ENCODE measurements at places on chromosomes 1 and 21.

GRCh38 chr1:61138921-61139774 is 56.8 kb downstream of the NFIA start:
- DNase-seq, result no peak

DNA sequence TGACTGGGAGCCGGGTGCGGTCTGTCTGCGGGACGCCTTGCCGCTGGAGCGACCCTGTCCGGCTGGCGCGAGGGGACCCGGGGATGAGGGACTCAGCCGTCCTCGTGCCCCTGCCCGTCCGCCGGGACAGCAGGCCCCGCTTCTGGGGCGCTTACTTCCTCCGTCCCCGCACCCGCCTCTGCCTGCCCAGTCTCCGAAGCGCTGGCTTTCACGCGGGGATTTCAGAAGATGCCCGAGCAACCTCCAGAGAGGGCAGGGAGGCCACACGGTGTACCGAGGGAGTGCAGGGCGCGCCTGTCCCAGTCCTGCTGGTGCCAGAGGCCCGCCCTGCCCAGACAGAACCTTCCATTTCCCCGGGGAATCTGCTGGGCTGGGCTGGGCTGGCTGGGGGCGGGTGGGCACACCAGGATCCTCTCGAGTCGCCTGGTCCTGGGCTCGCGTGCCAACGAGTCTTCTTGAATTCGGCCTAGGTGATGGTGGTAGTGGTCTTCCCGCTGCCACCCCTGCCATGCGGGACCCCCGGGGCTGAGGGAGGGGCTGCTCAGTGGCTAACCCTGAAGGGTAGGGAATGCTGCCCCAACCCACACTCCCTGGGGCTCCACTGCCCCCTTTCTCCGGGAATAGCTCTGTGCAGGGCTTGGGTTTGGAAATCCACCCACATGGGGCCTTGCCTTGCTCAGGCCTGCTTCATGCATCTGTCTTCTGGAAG is 2.5 kb upstream of the TRPM2 start:
- no peak for DNase-seq

- DNase-seq, result no peak
Observed at GRCh38 chr1:36516372-36517010, 33.8 kb upstream of the CSF3R start.

GRCh38 chr1:6638226-6638625 is 13.6 kb downstream of the THAP3 start:
- DNase-seq, result no peak

DNA sequence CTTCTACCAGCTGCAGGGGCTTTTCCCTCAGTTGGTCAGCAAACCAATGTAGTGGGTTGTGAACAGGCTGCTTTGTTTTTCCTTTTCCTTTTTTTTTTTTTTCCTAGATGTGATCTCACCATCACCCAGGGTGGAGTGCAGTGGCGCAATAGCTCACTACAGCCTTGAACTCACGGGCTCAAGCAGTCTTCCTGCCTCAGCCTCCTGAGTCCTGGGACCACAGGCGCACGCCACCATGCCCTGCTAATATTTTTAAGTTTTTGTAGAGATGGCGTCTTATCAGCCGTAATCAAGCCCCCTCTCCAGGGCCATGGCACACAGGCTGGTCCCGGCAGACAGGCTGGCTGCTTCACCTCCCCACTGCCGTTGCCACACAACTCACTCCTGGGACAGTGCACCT is 3.4 kb upstream of the TRIM11 start:
- DNase-seq, result no peak

- no peak for DNase-seq
Observed at GRCh38 chr1:29809446-29810120, 573.3 kb downstream of the PTPRU start.

DNA sequence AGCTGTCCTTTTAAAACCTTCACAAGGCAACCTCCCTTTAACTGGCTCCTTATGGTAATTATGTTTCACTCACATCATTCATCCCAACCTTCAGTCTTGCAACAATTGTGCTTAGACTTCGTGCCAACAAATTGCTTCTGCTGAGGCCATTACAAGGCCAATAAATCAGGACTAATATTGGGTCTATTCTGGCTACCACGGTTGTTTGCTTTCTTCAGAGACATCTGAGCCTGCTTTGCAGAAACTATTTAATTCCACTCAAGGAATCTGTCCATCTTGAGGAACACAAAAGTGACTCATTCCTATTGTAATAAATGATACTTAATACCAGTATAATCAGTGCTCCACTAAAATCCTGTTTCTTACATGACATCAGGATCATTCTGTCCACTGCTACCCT is 2.6 kb upstream of the GSTM4 start:
- DNase-seq, result no peak

DNA sequence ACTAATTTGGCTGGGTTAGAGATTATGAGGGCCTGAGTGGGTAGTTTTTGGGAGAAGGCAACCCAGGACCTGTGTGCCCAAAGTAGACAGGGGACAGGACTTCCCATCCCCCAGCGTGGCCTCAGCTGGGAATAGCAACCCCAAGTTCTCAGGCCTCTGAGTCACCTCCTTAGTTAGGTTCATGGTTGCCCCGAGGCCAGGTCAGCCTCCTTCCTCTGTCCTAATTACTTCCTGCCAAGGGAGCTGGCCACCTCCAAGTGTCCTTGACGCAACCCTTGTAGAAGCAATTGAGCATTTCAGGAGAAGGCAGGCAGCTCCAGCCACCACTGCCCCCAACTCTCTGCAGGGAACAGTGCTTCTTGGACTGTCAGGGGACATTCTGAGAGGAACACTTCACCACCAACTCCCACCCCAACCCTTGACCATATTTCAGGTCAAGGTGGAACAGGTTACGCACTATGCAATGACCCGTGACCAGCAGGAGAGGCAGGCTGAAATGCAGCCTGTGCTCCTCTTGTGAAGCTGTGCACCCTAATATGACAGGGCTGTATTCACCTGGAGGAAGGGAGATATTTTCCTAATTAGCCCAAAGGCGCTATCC is 5.1 kb upstream of the NT5C1A start:
- DNase-seq, result no peak

GRCh38 chr1:175118375-175119367 is 51.0 kb downstream of the TNN start:
- DNase-seq, result no peak

- no peak for DNase-seq
Observed at GRCh38 chr1:211267204-211267857, 8.2 kb downstream of the RCOR3 start.

DNA sequence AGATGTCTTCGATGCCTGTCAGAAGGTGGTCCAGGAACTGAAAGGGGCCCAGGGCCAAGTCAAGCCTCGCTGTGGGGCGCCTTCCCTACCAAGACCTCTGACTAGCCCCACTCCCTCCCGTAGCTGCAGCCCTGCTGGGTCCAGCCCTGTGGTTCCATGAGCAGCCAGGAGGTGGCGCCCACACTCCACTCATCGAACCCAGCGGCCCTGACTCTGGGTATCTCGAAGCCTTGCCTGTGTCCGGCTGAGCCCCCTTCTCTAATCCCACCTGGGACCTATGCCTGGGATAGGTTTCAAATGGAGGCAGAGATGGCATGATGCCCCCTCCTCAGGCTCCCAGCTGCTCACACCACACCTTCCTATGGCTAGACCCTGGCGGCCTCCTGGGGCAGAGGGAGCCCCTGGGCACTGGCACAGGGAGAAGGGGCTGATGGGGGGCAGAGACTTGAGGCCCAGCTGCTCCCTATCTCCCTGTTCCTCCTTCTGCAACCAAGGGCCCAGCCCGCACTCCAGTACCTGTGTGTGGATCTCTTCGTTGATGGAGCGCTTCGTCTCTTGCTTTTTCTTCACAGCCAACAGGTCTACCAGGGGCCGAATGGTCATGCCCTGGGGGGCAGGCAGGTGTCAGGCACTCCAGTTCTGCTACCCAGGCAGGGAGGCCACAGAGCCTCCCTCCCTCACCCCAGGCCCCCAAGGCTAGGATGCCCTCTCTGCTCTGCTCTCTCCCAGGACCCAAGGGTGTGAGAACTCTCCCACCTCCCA is 52.0 kb downstream of the SLC9A1 start:
- no peak for DNase-seq

DNA sequence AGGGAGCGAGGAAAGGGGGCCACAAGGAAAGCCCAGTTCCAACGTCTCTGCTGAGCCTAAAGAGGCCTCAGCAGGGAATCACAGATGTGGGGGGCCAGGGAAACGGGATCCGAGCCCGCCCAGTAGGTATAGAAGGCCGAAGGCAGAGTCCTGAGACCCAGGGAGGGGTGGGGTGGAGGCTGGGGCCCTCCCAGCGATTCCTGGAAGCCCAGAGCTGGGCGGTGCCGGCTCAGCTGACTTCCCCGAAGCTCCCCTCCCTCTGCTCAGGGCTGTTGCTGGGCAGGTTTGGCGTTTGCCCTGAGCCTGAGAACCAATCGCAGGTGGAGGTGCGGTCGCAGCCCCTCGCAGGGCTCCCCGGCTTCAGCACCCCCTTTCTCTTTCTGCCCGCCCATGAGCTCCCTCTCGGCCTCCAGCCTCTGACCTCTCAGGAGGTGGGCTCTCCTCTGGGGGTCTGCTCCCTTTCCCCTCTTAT is 12.8 kb downstream of the ADAMTSL4 start:
- peak; percentile 69 for DNase-seq

GRCh38 chr21:17428484-17428869 is 84.4 kb upstream of the CXADR start:
- DNase-seq, result no peak

DNA sequence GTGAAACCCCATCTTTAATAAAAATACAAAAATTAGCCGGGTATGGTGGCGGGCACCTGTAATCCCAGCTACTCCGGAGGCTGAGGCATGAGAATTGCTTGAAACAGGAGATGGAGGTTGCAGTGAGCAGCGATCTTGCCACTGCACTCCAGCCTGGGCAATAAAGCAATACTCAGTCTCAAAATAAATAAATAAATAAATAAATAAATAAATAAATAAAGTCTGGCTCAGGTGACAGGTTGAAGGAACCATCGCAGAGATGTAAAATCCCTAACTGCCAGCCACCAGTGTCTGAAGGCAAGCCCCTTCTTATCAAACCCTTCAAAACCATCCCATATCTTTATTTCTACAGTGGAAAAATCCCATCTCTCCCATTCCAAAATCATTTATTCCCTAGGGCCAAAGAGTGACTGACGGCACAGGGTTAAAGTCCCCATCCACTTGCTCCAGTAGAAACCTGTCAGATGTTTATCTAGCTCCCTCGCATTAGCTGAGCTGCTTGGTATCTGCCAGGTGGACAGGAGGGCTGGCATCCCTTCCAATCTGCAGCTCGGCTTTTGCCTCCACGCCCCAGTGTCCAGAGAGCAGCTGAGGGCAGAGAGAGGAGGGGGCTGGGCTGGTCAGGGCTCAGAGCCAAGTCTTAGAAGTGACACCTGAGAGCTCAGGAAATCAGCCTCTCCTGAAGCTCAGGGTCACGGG is 5.0 kb downstream of the CSRP1 start:
- no peak for DNase-seq

DNA sequence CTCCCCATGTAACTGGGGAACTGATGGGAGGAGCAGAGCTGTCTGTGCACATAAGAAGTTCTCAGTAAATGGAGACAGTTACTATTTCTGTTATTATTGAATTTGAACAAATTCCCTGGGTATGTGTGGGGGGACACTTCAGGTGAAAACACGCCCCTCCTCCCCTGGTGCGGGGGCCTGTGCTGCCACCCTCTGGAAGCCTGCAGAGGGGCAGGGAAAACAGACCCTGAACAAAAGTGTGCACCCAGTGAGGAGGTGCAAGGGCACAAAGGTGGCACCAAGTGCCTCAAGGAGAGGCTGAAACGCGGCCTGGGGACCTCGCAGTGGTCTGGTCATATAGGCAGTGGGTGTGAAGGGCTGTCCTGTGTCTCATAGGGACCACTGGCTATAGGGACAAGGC is 18.2 kb upstream of the NADK start:
- no peak for DNase-seq

GRCh38 chr1:156097499-156098178 is 15.4 kb upstream of the MEX3A start:
- no peak for DNase-seq

GRCh38 chr21:42837421-42838211 is 41.7 kb downstream of the WDR4 start:
- DNase-seq, result no peak

GRCh38 chr21:45129189-45129923 is 55.0 kb downstream of the ADARB1 start:
- no peak for DNase-seq

GRCh38 chr1:22380024-22380785 is 71.4 kb upstream of the ZBTB40 start:
- DNase-seq, result no peak

DNA sequence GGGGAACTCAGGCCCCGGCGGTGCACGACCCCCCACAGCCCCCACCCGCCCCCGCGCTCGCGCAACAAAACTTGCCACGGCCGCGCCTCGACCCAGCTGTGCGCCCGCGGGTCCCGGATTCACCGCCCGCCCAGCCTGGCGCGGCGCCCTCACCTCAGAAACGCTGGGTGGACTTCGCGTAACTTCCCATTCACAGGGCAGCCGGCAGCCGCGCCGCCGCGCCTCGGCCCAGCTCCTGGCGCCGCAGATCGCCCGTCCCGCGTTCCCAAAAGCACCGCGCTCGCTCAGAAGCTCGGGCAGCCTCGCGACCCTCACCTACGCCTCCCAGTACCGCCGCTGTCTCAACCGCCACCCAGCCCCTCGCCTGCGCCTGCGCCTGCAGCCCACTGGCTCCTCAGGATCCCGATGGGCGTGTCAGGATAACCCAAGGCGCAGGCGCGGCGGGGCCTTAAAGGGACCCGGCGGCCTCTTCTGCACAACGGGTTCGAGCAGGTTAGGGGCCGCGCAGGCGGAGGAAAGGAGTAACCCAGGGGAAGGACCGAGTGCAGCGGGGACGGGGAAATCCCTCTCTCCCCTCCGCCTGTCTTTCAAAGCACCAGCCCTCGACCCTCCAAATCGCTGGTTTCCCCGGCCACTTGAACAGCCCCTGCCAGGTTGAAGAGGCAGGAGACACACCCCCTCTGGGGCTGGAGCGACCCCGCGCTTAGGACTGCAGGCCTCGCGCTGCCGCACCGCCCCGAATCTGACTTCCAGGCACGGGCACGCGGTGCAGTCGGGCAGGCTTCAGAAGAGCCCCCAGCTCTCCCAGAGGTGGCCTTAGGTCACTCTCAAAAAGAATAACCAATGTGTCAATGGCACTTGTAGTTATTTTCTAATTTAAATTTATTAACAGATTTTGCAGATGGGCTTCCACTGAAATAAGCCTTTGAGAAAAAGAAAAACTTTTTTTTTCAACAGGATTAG is at the start of gene NBPF1:
NBPF1 (minus strand) TSS at position 380 of the 963 bp plus-strand sequence.
- peak; percentile 73 for DNase-seq

DNA sequence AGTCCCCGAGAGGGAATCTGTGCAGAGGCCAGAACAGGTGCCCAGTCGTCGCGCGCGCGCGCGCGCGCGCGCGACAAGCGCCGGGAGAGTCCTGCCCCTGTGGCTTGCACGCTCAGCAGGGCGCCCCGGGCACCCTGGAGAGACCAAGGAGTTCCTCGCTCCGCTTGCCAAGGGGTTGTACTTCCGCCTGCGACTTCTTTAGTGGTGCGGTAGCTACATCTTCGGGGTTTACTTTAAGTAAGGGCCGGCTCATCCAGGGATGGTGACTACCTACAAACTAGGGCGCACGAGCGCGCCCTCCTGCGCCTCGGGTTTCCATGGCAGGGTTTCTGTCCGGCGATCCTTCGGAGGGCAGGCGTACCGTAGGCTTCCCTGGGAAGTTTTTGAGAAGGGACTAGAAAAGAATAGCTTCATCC is 1.4 kb downstream of the LHX4 start:
- no peak for DNase-seq

All from BJ (cell line).